Astrocyte of the cerebellum (primary cell): ENCODE measurements at places on chromosomes 5 and 9.
A peak's percentile ranks its signal among the peaks of the same experiment; 100 is the strongest.

DNA sequence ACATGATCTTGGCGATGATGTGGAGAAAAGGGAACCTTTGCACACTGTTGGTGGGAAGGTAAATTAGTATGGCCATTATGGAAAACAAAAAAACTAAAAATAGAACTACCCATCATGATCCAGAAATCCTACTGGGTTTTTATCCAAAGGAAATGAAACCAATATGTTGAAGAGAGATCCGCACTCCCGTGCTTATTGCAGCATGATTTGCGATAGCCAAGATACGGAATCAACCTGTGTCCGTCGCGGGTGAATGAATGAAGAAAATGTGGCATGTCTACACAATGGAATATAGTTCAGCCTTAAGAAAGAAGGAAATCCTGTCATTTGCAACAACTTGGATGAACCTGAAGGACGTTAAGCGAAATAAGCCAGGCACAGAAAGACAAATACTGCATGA lies 84.5 kb downstream of the TTLL11 start:
- no peak for DNase-seq

GRCh38 chr9:83959061-83959460 lies 21.0 kb downstream of the HNRNPK start:
- peak; percentile 84 for DNase-seq

GRCh38 chr5:52632281-52632680 lies 155.4 kb upstream of the ITGA1 start:
- DNase-seq = no peak

DNA sequence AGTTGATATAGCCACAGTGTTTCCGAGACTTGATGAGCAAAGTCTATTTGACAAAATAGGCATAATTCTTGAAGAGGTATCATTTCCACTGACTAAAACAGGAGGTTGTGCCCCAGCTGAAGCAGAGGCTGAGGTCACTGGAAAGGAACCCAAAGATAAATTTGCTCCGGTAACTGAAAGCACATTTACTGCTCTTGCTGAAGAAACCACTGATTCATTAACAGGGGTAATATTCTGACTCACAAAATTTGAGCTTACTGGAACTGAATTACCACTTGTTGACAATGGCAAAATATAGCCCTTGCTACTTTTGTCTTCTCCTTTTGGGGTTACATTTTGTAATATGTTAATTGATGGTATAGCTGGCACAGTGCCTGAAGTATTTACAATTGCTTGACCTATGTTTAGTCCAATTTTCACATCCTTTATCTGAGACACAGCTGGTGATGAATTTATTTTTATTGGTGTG lies 30.2 kb downstream of the MLANA start:
- DNase-seq = no peak

DNA sequence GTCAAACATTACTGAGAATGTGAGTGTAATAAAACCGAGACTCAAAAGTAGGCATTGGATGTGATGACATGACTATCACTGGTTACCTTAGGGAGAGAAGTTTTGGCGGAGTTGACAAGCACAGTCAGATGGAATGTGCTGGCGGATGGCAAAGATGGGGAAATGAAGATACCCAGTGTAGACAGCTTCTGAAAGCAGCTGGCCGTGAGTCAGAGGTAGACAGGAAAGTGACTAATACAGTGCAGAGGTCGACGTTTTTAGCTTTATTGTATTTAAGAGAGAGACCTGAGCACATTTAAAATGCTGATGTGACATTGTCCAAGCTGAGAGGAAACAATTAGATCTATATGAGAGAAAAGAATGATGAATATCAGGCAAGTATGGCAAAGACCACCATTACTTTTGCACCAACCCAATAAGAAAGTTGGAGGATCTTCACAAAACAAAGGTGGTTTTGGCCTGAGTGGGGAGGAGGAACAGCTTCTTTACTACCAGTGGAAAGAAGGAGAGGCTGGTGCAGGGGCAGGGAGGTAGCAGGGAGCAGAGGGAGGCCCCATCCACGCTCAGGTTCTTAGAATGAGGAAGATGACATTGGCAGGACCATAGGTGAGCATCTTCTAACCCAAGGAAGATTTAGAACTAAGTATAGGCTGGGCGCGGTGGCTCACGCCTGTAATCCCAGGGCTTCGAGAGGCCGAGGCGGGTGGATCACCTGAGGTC lies 36.7 kb upstream of the KCNIP1 start:
- peak; percentile 42 for DNase-seq

GRCh38 chr5:1660511-1660910 lies 136.8 kb upstream of the LPCAT1 start:
- DNase-seq = no peak

GRCh38 chr9:106693558-106693957 lies 169.4 kb upstream of the ZNF462 start:
- no peak for DNase-seq

DNA sequence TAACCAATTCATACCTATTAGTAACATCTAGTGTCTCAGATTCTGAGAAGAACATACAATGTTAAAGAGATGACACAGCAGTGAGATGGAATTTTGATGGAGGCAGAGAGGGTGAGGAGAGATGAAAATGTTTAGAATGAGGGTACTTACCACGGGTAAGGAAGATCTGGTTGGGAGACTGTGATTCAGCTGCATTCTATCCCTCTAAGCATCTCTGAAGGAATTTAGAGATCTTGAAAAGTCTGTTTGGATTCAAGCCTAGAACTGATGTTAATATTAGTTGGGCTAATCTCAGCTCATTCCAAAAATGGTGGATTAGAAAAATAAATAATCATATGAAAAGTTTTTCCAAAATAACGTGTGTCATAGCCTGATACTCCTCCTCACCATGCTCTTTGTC lies 191.5 kb upstream of the CLINT1 start:
- no peak for DNase-seq

GRCh38 chr9:3040761-3041160 lies 196.9 kb upstream of the PUM3 start:
- no peak for DNase-seq

DNA sequence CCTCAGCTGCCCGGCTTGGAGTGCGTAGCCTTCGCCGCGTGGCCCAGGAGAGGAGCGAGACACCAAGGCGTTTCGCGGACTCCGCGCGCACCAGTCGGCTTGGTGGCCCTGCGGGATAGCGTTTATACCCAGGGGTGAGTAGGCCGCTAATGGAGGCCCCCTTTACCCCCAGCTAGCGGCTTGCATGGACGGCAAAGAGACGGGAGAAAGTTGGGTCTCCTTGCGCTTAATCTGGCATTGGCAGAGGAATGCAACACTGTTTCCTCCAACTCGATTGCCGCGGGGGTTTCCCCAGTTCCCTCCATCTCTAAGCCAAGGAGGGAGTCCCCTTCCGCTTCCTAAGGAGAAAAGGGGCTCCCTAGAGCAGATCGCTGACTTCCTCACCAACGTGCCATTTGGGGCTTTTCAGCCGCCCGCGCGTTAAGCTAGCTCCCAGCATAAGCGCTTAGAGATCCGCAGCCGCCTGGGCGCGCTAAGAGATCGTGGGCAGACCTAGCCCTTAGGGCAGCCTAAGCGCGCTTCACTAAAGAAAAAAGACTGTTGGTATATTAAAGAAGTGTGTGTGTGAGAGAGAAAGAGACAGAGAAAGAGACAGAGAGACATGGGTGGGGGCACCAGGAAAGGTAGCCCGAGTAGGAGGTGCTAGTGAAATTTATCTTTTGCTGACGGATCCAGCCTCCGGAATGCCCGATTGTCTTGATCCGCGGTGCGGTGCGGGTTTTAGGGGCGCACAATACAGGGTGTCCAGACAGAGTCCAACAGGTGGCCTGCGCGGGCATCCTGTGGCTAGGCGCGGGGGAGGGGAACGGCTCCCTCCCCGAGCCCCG lies 597.9 kb upstream of the SGCD start:
- DNase-seq = no peak

GRCh38 chr5:155069961-155070360 lies 56.4 kb downstream of the KIF4B start:
- no peak for DNase-seq

DNA sequence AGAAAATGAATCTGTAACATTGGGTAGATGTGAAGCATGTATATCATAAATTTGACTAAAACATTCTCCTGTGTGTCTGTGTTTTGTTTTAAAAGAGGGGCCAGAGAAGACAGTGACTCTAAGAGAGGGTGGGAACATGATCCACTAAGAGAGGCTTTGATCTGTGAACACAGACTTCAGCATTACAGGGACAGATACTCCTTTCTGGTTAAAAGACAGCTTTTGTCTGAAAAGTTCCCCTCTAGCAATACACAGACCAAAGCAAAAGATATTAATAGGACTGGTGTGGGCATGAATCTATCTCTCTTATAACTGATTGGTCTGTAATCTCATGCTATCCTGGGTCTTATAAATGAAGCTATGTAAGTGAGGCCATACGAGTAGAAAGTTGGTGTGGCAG lies 150.9 kb downstream of the NUDT12 start:
- DNase-seq = no peak

- DNase-seq = no peak
Observed at GRCh38 chr9:4922101-4922500, 63.0 kb upstream of the JAK2 start.

- DNase-seq = no peak
Observed at GRCh38 chr9:92754091-92754745, 10.4 kb downstream of the BICD2 start.

DNA sequence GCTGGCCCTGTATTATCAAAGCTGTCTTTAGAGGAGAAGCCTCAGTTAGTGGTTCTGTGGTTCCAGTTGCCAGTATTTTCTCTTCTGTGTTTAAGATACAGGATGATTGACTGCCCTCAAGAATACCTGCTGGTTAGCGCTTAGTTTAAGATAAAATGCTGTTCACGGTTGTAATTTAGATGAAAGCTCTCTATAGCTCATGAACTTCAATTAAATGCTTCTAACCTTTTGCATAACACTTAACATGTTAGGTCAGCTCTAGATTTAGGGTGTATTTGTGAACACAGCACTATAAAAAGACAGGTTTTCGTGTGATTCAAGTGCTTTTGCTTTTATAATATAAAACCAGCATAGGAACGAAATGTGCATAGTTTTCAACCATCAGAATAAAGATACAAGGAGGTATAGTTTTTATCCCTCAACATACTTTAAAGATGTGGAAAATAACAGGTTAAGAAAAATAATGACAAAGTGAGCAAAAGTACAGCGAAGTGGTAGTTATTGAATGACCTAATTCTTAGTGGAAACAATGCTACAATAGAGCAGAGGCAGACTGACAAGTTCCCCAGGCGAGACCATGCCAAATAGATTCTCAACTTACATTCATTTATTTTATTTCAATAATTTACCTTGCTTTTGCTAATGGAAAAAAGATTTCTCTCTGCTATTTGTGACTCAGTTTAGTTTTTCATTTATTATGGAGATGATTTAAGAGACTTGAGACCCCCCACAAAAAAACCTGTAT lies 602.6 kb upstream of the DMAC1 start:
- no peak for DNase-seq

- no peak for DNase-seq
Observed at GRCh38 chr5:88708021-88708420, 175.0 kb downstream of the MEF2C start.

DNA sequence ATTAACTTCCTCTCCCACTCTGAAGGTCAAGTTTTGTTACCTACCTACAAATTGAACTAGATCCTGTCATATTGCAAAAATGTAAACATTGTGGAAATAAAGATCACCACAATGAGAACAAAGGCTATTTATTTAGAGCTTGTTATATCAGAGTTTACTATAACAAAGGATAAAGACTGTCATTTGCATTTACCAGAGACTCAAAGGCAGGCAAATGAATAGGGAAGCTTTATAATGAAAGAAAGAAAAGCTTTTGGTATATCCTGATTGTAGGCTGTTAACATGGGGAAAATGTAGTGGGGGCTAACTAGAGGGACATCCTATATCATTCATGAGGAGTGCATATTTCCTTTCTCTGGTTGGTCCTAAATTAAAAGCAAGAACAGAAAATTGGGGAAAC lies 403.5 kb upstream of the TYRP1 start:
- DNase-seq = no peak

GRCh38 chr5:145056800-145057199 lies 778.3 kb downstream of the PRELID2 start:
- DNase-seq = no peak

DNA sequence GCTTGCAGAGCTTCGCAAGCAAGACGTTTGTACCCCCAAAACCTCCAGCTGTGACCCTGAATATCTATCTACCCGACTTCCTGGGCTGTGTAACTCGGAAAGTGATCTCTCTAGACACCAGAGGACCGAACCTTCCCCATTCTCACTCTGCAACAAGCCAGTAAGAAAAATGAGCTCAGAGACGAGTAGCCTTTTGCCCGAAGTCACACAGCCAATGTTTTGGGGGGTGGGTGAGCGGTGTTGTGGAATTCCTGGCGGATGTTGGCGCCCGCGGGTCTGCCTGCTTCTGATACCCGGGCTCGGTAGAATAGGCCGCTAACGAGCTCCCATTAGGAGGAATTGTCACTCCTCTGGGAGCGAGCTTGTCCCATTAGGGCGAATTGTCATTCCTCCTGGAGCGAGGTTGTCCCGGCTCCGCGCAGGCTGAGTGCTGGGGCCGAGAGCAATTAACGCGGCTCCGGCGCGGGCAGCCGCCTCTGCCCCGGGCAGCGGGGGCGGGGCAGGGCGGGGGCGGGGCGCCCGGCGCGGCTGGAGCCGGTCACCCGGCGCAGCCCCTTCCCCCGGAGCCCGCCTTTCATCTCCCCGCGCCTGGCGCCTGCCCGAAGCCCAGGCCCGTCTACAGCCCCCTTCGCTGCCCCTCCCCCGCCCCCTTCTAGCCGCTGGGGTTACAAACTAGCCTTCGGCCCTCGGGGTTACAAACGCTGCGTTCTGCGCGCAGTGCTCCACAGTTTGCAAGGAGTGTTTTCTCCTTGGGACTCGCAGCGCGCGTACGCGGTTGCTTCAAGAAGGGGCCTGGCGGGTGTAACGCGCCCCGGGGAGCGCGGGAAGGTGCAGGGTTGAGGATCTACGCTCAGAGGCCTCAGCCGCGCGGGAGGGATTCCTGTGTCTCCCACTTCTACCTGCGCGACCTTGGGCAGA lies 3.5 kb upstream of the MSX2 start:
- no peak for DNase-seq

DNA sequence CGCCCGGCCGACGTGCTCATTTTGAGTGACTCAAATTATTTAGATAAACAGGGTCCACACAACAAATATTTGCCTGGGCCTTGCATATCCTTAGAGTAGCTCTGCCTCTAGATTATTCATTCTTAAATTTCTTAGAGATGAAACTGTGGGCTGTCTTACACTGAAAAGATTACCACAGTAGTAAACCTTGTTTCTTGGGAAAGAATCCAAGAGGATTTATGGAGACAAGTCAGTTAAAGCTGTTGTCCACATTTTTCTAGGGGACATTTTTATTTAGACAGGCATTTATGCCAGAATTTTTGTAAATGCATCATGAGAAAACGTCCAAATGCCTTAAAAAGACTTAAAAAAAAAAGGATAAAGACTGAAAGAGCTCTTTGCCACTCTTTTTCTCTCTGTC lies 32.6 kb upstream of the RANBP3L start:
- DNase-seq = no peak

- DNase-seq = no peak
Observed at GRCh38 chr5:16431490-16431889, 34.1 kb downstream of the ZNF622 start.
